ENCODE measurements at places on chromosomes 7 and 10.

- no peak for DNase-seq
These were observed 67.4 kb downstream of the ZNF92 start for GRCh38 chr7:65441010-65441409.

GRCh38 chr7:81887098-81888090 is 117.5 kb upstream of the HGF start:
- DNase-seq = no peak

GRCh38 chr7:23531050-23531793 is 559 bp downstream of the TRA2A start:
- peak; percentile 54 for DNase-seq

DNA sequence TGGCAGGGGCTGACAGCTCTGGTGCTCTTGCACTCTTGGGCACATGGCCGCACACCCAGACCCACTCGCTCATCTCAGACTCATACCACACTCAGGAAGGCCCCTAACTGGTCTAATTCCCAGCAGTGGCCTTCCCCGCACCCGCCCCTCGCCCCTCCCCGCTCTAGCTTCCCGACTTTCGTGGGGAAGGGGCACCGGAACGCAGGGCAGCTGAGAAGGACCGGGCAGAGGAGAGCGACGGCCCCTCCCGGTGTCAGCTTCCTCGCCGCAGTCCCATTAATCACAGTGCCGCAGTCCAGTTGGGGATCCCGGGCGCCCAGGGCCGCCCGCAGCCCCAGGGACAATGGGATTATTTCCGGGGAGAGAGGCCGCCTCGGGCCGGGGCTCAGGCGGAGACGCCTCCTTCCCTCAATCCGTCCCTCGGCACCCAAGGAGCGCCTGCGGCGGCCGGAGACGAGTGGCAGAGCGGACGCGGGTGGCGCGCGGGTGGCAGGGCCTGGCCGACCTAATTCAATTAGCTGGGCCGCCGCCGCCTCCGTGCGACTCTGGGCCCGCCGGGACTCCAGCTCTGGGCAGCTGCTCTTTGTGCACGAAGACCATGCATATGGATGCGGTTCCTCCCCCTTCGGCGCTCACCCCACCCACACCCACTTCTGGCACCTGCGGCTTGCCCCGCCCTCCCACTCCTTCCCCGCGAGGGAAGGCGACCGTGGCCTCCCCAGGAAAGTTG is 7.8 kb upstream of the TLX1 start:
- no peak for DNase-seq

- no peak for DNase-seq
These were observed 32.1 kb upstream of the PSMG3 start for GRCh38 chr7:1601956-1602355.

DNA sequence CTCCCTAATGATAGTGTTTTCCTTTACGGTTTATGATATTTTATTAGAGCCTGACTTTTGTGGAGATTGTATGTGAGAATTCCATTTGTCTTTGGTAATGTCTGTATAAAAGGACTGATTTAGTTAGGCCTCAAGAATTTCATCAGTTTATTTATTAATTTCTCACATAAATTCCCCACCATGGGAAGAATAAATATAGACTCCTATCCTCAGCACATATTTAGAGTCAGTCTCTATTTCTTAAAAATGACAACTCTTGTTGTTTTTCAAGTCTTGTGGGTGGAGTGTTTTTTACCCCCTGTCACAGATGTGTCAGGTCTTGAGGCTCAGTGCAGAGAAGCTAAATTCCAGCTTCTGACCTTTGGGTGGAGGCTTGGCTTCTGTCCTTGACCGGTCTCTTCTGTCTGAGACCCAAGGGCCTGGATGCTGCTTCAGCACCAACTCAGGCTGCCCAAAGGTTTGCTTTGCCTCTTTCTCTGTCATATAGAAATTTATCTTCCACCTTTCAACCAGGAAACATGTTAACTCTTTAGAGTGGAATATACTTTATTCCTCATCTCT is 117.3 kb upstream of the INHBA start:
- no peak for DNase-seq

- no peak for DNase-seq
These were observed 172.6 kb upstream of the VIPR2 start for GRCh38 chr7:159317294-159317693.

DNA sequence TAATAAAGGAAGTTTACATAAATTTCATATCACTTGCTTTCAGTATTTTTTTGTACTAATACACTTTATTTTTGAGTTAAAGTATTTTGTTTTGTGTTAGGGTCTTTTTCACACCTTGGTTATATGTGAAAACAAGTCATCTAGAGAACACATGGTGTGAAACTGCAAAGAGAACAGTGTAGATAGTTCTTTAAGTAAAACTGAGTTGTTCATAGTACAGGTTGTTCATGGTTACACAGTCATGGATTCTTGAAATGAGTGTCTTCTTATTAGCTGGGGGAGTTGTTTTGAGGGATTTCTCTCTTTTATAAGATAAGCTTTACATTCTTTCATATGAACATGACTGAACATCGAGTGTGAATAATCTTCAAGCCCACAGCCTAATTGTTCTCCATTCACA is 244.2 kb downstream of the THSD7A start:
- DNase-seq = no peak

DNA sequence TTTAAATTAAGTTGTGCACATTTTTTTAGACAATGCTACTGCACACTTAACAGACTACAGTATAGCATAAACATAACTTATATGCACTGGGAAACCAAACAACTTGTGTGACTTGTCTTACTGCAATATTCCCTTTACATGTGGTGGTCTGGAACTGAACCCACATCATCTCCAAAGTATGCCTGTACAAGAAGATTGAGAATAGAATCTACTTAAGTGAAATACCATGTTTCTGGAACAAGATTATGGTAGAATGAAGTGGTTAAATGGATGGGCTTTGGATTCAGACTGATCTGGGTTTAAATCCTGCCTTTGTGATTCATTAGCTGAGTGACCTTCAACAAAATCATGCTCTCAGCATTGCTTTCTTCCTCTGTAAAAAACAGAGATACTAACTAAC is 30.7 kb downstream of the CUL2 start:
- no peak for DNase-seq

DNA sequence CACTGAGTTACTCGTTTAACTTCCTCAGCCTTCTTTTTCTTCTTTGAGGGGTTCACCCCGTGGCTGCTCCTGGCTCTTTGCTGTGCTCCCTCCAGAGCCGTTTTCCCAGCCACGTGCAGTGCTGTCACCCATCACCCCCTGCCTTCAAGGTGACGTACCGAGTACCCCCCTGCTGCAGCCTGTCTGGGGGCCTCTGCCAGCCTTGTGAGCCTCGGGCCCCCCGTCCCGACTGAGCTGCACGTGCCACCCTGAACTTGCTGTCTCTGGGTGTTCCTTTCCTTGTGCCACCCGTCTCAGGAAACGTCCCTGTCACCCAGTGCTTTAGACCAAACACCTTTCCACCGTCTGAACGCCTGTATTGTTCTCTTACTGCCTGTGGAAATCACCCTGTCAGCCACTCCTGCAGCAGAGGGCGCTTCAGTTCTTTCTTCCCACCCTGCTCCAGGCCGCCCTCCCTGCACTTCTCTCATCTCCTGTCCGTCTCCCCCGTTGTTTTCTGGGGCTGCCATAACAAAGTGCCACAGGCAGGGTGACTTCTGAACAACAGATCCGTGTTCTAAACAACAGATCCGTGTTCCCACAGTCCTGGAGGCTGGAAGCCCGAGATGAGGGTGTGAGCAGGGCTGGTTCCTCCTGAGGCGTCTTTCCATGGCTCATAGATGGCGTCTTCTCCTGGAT is 44.6 kb downstream of the WDR37 start:
- DNase-seq = no peak

GRCh38 chr7:68235937-68236336 is 1239.3 kb downstream of the TYW1 start:
- DNase-seq = no peak

GRCh38 chr10:92662848-92663247 is 26.9 kb upstream of the HHEX start:
- DNase-seq = no peak

DNA sequence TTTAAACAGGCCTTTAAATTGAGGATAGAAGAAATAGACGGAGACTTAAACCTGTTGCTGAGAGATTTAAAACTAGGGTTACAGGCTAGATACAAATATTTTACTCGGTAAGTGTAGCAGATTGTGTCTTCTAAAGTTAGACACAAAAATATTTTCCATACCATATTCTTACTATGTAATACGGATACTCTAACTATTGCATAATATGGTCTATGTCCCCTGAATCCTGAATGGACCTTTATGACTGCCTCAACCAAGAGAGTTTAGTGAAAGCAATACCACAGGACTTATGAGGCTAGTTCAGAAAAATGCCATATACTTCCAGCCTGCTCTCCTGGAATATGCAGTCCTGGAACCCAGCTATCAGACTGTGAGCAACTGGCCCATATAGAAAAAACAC is 13.4 kb upstream of the TES start:
- DNase-seq = no peak

- DNase-seq = peak; percentile 84
These were observed 55.8 kb upstream of the LANCL2 start for GRCh38 chr7:55309040-55309991.

DNA sequence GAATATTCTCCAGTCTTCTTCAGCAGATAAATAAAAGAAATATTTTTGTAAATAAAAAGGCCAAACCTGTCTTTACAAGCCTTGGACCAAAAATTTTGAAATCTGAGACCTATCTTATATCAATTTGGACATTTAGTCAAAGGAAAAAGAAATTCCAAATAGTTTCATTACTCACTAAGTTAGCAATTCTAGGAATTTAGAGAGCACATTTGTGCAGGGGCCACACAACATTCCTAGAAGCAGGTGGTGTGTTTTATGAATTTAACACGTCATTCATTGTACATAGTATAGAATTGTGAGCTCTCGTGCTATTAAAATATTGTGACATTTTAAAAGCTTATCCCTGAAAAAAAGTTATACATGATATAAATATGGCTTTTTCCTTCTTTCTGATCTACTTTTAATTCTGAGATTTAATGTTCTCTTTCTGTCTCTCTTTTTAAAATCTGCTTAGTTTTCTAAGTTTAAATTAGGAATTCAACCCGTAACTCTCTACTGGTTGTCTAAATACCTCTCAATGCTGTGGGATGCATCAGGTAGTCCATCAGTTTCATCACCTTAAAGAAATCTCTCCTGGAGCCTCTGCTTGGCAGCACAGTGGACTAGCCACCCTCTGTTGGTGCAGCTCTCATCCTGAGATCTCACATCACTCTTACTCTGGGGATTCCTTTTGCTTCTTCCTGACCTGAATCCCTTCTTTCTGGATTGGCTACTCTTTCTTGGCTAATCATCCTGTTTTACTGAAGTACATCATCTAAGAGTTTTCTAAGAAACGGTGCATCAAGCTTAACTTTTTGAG is 124.5 kb downstream of the SEMA3E start:
- no peak for DNase-seq

DNA sequence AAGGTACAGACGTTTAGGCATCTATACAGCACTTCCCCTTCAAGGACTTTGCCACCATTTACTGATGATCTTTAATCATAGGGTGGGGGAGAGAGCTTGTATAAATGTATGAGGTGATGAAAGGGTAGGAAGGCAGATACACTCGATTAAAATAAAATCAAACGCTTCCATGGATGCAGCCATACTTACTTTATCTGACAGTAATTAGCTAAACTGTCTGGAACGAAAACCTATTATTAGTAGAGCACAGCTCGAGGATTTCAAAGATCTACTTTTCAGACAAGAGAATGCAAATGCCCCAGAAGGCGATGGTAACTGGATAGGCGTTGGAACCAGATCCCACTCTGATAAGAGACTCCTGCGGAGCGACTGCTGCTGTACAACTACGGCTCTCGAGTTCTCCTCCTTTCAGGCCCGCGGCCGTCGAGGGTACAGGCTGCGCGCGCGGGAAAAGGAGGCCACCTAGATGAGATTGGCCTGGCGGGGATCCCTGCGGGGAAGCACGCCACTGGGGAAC is 3.1 kb upstream of the NKX2-3 start:
- no peak for DNase-seq

DNA sequence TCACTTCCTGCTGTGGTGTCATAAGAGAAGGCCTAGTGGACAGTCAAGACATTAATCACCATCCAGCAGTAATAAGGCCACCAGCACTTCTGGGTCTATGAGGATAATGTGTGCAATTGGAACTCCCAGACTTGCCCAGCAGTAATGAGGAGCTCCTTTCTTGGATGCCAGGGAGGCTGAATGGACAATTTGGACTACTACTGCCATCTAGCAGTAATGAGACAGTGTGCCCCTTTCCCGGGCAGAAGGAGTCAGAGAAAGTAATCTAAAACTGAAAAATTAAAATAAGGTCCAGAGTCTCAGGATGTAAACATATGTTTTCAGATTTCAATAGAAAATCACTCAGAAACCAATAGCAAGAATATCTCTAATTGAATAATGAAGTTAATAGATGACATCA is 400.4 kb downstream of the CDC14C start:
- no peak for DNase-seq

GRCh38 chr7:38428041-38428440 is 154.6 kb upstream of the TARP start:
- DNase-seq = no peak

DNA sequence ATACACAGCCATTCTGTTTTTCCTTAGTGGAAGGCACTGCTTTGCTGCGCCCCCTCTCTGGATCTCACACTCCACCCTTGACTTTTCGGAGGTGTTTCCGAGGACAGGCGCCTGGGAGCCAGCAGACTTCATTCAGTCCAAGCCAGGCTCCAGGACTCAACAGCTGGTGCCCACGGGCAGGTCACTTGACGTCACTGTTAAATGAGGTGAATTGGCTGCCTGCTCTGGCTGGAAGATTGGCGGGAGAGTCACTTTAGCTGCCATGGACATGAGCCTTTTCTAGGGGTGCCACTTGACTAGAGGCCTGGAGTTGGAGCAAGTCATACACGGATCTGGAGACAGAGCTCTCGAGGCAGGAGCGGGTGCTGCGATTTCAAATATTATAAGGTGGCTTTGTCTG is 3.2 kb downstream of the HTRA1 start:
- DNase-seq = no peak

GRCh38 chr10:117896517-117896916 is 150.2 kb downstream of the RAB11FIP2 start:
- no peak for DNase-seq

DNA sequence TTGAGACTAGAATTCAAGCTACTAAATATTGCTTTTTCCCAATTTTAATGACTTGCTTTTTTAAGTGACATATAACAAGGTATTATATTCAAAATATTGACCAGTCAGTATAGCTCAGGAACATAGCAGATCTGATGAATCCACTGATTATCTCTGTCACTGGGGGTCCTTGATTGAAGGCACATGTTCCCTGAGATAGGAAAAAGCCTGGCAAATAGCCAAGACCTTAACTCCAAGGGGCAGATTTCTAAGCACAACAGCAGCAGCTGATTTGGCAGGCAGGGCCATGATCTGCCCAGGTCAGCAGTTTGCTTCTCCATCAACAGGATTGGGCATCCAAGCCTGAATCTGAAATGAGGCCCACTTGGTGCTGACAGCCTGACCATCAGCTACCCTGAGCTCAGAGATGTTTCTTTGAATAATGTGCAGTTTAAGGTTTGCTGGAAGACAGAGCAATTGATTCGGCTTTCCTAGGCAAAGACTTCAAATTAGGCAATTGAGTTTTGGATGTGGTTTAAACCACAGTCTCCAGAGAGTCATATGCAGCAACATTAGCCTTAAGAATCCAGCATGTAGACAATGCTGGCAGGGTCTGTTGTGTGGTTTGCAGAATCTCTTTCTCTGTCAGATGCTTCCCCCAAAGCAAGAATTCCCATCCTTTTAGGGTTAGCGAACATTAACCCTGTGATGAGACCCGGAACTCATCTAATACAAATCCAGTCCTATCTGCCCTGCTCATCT is 352.6 kb downstream of the ADRA2A start:
- no peak for DNase-seq

GRCh38 chr10:31582365-31583052 is 263.5 kb downstream of the ZEB1 start:
- DNase-seq = no peak

- DNase-seq = no peak
These were observed 440 bp downstream of the JAKMIP3 start for GRCh38 chr10:132066186-132066585.

Data from activated naive CD4-positive, alpha-beta T cell treated with Interleukin-2 at 50 U/mL for 16 hours (primary cell).